SHP77 treated with DMSO at 0.1 percent for 48 hours (cell line): ENCODE measurements at places on chromosomes 11 and 22.

DNA sequence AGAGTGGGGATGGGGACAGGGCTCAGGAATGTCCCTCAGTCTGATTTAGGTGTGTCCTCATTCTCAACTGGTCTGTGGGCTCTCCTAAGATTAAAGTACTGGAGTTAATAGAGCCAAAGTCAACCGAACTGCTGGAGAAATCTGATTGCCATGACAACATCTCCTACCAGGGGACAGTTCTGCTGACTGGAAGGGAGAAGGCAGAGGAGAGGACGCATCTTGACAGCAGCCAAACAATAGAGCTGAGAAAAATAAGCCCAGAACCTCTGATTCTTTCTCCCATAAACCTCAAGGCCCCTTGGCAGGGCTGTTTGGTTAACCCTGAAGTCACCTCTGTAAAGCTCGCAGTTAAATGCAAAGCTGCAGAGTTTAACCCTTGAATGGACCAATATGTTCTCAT lies 2.8 kb downstream of the KCTD14 start:
- DNase-seq = no peak

- DNase-seq = no peak
These were observed 25.9 kb downstream of the ZNF195 start for GRCh38 chr11:3353066-3353465.

GRCh38 chr22:41094041-41094593 lies 1.7 kb downstream of the EP300 start:
- no peak for DNase-seq

- DNase-seq = no peak
These were observed 21.1 kb downstream of the TSPAN18 start for GRCh38 chr11:44747836-44748235.

GRCh38 chr11:122647736-122648275 lies 7.7 kb upstream of the UBASH3B start:
- DNase-seq = no peak

GRCh38 chr11:128603752-128604414 lies 16.5 kb upstream of the ETS1 start:
- no peak for DNase-seq

DNA sequence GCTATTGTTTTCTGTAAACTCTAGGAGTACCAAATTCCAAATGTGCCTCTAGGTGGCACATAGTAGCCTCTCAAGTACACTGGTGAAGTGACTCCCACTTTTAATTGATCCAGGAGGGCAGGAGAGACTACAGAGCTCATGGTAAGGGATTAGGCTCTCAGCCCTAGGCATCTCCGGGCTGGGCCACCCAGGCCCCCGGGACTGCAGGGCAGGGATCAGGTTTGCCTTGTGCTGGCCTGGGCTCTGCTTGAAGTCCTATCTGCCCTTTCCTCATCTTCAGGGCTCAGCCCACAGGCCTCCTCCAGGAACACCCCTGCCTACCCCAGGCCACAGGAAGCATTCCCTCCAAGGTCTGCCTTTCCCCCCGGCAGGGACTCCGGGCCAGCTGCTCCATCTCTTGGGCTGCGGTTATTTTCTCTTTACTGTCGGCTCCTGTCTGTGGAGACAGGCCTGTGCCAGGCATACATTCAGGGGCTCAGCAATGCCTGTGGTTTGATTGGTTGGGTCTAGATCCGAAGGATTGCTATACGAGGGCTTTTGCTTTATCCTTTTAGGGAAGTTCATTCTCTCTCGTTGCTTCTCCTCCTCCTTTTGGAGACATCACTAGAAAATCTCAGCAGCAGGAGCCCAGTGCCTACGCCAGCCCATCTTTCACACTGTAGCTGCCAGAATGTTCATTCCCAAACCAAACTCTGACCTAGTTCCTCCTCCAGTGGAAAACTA lies 32.8 kb downstream of the PARVA start:
- DNase-seq = no peak

- DNase-seq = no peak
These were observed 4.7 kb upstream of the TCF20 start for GRCh38 chr22:42275176-42275575.
